ENCODE measurements at places on chromosomes 13 and 19.
A peak's percentile ranks its signal among the peaks of the same experiment; 100 is the strongest.

- no peak for DNase-seq
Measured at GRCh38 chr13:47999973-48000372, 1.1 kb downstream of the SUCLA2 start.

GRCh38 chr13:114105521-114106225 lies 26.8 kb downstream of the RASA3 start:
- no peak for DNase-seq

GRCh38 chr19:1285737-1286360 lies at the start of gene EFNA2:
Gene EFNA2, plus strand, starts transcription at chr19:1285873. Its CDS starts 296 bp downstream, at chr19:1286169.
- DNase-seq = no peak

DNA sequence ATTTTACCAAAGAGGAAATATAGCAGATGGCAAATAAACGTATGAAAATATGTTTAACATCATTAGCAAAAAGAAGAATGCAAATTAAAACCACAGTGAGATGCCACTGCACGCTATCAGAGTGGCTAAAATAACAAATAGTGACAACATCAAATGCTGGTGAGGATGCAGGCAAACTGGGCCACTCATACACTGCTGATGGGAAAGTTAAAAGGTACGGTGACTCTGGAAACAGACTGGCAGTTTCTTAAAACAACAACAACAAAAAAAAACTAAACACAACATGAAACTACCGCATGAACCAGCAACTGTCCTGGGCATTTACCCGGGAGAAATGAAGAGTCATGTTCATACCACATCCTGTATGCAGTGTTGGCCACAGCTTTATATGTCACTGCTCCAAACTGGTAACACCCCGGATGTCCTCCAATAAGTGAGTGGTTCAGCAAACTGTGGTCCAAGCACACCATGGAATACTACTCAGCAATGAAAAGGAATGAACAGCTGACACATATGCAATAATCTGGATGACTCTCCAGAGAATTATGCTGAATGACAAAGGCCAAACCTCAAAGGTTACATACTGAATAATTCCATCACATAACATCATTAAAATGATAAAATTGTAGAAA lies 22.3 kb downstream of the EPS15L1 start:
- DNase-seq = no peak

DNA sequence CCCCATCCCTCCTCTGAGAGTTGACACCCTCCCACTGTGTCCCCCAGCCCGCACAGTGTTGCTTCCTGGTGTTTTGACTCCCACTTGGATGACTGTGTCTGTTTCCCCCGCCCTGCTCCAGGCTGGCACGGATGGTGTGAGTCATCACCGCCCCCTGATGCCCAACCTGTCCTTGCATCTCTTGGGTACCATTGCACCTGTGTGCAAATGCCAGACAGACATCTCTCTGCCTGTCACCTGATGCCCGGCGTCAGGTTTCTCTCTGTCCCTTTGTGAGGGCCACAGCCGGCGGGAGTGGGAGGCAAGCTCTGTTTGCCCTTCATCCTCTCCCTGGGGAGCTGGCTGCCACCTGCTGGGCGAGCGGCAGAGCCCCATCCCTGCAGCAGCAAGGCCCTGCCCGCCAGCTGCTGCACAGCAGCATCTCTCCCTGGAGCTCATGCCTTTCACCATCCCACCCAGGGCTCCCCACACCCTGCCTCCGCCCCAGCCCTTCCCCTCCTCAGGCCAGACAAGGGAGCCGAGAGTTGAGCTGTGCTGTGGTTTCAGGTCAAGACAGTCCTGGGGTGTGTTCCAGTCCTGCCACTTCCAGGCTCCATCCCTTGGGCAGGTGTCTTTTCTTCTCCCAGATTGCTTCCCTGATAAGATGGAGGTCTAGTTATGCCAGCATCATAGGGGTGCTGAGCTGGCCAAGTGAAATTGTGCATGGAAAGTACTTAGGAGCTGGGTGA lies 29.7 kb downstream of the NKPD1 start:
- peak; percentile 21 for DNase-seq

- DNase-seq = no peak
Measured at GRCh38 chr19:7742575-7742974, 4.8 kb downstream of the CD209 start.

- peak; percentile 35 for DNase-seq
Measured at GRCh38 chr13:31200637-31200971, 829 bp downstream of the B3GLCT start.

GRCh38 chr19:38898788-38899446 lies 501 bp downstream of the SIRT2 start:
- DNase-seq = peak; percentile 13

DNA sequence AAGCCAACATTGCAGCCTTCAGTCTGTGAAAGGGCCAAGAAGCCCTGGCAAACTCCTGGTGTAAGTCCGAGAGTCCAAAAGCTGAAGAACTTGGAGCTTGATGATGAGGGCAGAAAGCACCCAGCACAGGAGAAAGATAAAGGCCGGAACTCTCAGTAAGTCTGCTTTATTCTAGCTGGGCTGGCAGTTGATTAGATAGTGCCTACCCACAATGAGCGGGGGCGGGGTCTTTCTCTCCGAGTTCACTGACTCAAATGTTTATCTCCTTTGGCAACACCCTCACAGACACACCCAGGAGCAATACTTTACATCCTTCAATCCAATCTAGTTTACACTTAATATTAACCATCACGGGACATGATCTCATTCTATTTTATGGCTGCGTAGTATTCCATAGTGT lies 1317.1 kb downstream of the SLITRK1 start:
- no peak for DNase-seq

All from prostate gland (tissue), 2 donors.